ENCODE measurements at places on chromosomes 11 and 22.

GRCh38 chr11:60699284-60699691, at the start of gene MS4A8:
TSS of gene MS4A8 (plus strand) at chr11:60699612. CDS start at chr11:60700861, 1,249 bp downstream.
- no peak for DNase-seq

- no peak for DNase-seq
Observed at GRCh38 chr11:96314326-96315020, 28.5 kb downstream of the MAML2 start.

DNA sequence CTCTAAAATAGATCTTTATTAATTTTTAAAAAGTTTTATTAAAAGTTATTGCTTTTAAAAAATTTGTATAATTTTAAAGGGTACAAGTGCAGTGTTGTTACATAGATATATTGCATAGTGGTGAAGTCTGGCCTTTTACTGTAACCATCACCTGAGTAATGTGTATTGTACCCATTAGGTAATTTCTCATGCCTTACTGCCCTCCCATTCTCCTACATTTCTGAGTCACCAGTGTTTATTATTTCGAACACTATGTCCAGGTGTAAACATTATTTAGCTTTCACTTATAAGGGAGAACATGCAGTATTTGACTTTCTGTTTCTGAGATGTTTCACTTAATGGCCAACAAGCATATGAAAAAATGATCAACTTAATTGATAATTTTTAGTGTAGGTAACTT, 2.3 kb downstream of the OR51G1 start:
- no peak for DNase-seq

DNA sequence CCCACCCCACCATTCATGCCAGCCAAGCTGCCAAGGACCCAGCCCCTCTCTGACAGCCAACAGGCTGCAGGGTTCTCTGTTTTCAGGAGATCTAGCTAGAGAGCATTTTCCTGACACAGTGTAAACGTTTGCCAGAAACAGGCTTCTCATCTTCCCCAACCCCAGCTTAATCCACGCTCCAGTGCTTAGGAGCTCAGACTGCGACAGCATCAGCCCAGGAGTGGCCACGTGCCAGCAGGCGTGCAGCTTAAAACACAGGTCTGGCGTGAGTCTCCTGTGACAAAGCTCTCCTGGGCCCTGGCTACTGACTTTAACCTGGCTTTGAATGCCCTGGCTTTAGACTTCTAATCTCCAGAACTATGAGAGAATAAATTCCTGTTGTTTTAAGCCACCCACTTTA, 66.6 kb downstream of the GALNT18 start:
- DNase-seq = no peak

- DNase-seq = no peak
Observed at GRCh38 chr22:19998991-19999820, 17.4 kb downstream of the ARVCF start.

- DNase-seq = no peak
Observed at GRCh38 chr22:49812838-49813237, 14.8 kb downstream of the BRD1 start.
